ENCODE measurements at places on chromosomes 5 and 9.

DNA sequence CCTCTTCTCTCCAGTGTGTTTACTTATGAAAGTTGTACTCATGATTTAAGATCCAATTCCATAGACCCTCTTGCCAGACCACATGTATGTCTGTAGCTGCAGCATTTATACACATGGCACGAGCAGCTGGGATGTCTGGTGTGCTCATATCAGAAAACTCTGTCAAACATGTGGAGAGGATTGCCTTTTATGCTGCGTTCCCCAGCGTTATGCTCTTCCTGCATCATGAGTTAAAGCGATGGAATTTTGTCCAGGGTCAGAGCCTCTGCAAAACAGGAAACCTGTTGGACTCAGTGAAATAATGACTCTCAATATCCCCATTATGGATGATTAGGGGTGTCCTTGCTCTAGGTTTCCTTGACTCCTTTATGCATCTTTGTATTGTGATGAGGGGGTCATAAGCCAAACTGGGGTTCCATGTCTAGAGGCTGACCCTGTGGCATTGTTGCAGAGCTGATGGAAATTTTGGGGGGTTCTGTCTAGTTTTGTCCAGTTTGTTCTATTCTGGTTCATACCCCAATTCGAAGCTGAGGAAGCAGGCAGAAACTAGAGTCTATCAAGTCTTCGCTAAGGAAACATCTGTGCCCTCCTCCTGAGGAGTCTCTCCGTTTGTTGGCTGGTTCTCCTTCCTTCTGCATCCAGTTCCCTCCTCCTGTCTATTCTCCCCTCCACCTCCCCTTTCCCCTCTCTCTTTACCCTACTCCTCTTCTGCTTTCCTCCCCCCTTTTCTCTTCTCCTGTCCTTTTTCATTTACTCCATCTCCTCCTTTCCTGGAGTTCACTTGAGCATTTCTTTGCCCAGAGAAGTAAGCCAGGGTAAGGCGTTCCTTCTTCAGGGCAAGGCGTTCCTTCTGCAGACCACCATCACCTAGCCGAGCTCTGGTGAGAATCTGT lies 252.8 kb downstream of the MAST4 start:
- peak; percentile 65 for DNase-seq

- no peak for DNase-seq
Measured at GRCh38 chr5:24645483-24645882, 705 bp upstream of the CDH10 start.

GRCh38 chr9:4050916-4051315 lies 249.0 kb downstream of the GLIS3 start:
- DNase-seq = no peak

DNA sequence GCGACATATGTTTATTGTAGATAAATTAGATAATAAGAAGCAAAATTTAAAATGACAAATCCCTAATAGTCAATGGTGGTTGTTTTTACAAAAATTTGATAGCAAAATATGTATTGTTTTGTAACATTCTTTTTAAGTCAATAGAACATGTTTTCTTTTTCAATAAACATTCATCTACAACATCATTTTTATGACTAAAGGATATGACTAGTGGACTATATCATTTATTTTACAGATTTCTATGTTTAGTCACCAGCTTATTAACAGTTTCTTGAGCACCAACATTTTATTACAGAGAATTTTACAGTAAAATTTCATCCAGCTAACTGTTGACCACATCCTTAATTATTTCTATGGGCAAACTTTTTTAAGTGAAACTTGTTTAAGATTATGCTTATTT lies 114.7 kb upstream of the IL7R start:
- peak; percentile 31 for DNase-seq

DNA sequence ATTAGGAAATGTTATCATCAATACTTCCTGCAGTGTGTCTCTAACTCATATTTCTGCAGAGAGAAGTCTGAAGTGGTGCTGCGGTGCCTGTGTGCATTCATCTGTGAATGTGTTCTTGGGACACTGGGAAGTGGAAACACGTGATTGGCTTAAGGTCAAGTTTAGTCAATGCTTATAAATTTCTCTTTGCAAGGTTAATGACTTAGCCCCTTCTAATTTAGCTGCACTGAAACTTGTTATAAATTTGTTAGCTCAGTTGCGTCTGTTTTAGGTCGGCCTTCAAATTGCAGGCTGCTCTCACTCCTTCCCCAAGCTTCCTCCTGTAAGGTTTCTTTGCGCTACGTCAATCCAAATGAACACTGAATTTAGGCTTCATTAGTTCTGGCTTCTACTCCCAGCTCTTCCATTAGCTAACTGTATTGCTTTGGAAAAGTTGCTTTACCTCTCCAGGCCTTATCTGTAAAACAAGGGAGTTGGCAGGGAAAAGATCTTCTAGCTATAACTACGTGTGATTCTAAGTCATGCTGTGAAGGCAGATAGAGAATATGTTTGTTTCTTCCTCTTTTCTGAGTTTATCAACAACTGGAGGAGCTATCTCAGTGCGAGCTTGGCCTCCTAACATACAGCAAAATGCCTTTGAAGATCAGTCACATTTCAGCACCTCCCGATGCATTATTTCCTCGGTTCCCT lies 341.8 kb downstream of the NFIB start:
- no peak for DNase-seq

GRCh38 chr9:132645306-132645705 lies 24.5 kb downstream of the DDX31 start:
- DNase-seq = no peak

GRCh38 chr5:51960617-51961121 lies 577.4 kb downstream of the ISL1 start:
- no peak for DNase-seq

- DNase-seq = no peak
Measured at GRCh38 chr5:122401976-122402725, 90.1 kb downstream of the SNCAIP start.

- DNase-seq = no peak
Measured at GRCh38 chr9:12975496-12975895, 200.7 kb downstream of the LURAP1L start.
